Cardiac fibroblast (primary cell): ENCODE measurements at places on chromosomes 4 and X.

DNA sequence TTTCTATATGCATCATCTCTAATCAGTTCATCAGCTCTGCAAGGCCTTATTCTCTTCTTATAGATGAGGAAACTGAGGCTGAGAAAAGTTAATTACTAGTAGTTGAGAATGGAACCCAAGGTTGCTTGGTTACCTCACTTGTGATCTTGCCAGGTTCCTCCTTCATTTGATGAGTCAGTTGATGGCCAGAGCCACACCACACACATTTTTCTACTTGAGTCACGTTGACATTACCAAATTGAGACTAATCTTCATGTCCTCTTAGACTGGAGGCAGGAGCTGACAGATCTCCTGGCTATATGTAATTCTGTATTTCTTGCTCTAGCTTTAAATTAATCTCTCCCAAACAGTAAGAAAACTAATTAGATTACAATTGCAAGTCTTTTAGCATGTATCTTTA lies 428.4 kb downstream of the AFF2 start:
- DNase-seq, result peak; percentile 24

DNA sequence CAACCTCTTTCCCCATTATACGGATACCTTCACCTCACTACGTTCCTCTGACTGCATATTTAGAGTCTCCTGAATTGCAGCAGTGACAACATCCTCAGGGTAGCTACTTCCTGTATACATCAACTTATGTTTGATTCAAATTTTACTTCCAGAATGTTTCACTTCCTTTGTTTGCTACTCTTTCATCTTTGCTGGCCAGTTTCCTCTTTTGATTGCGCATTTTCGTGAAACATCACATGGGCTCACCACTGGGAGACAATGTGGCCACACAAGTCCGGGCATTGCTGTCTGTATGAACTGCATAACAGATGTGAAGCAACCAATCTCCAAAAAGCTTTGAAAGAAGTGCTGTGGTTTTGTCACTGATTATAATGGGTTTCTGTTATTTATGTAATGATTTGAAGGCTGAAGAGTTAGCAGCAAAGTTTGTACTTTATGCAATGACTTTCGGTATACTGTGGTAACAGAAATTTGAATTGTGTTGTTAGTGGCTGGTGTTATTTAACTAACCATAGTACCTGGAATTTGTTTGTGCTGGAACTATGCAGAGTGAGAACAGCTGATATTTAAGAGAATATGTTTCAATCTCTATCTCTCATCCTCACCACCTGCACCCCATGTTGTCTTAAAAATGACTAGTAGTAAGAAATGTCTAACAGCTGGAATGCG lies 7.4 kb downstream of the SNCA start:
- DNase-seq, result peak; percentile 31

GRCh38 chr4:121148000-121148399 lies 16.1 kb downstream of the TNIP3 start:
- no peak for DNase-seq

GRCh38 chr4:175450446-175450845 lies 361.6 kb downstream of the GPM6A start:
- no peak for DNase-seq

- DNase-seq, result no peak
Observed at GRCh38 chrX:47160781-47161180, 15.8 kb downstream of the RBM10 start.

DNA sequence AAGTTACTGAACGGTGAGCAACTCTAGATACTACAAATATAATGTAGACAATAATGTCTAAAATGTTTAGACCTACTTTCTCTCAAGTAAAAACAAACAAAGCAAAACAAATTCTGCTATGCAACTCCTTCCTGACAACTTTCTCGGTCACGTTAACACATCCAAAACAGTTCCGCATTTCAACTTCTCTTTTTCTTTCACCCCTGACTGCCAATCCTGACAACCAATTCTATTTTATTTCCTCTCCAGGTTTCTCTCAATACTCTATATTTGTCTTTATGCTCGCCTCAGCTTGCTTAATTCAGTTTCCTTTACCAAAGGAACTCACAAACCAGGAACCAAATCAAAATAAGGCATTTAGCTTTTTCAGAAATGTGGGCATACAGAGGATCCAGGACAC lies 513.0 kb downstream of the FSTL5 start:
- no peak for DNase-seq

GRCh38 chrX:40488296-40488695 lies 92.5 kb upstream of the ATP6AP2 start:
- no peak for DNase-seq

GRCh38 chr4:109921384-109921808 lies 8.7 kb downstream of the EGF start:
- DNase-seq, result peak; percentile 84

- DNase-seq, result peak; percentile 80
Observed at GRCh38 chr4:25915353-25915705, 1.3 kb downstream of the SMIM20 start.

DNA sequence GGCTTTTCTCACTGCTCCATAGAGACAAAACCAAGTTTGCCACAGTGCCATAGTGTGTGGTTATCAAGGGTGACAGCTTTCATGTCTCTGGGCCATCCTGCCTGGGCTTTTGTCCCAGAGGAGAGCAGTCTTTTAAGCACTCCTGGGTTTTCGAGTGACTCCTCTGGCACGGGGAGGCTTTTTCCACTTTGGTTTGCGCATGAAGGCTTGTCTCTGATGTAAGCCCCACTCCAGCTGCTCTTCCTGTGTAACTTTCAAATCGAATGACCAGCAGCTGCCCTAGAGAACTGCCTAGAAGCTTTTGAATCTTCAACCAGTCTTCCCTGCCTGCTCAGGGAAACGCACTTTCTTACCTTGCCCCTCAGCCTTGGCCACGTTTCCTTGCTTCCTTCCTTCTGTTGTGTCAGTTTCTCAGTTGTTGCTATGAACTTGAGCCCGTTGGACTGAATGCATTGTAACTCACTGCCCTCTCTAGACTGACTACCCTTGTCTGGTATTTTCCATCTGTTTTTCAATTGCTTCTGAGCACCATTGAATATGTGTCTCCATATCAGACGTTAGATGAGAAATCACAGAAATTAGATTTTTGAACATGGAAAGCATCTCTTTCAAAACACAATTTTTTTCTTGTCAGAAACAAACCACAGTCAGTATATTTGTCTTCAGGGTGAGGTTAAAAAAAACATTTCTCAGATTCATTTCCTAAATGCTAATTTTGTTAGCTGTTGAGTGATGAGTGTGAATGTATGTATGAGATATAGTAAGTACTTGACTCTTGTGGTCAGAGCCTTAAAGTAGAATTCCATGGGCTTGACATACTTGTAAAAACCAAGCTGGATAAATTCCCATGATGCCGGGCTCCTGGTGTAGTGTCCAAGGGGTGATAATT lies 45.3 kb downstream of the SLC9A6 start:
- DNase-seq, result peak; percentile 73

DNA sequence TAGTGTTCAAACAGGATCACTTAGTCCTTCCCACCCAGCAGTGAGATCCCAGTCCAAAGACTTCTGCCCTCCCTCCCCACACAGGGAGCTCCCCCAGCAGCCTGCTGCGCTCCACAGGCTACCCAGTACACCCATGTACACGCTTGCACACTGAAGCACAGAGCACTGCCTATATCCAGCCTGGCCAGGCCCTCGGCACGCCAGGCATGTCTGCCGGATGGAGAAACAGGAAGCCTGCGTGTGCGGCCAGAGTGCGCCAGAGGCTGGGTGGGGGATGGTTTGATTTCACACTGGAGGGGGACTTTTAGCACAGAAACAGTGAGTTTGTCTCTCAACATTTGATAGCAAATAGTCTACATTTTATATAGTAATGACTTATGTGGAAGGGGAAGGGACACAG lies 833.5 kb upstream of the IGFBP7 start:
- peak; percentile 71 for DNase-seq

DNA sequence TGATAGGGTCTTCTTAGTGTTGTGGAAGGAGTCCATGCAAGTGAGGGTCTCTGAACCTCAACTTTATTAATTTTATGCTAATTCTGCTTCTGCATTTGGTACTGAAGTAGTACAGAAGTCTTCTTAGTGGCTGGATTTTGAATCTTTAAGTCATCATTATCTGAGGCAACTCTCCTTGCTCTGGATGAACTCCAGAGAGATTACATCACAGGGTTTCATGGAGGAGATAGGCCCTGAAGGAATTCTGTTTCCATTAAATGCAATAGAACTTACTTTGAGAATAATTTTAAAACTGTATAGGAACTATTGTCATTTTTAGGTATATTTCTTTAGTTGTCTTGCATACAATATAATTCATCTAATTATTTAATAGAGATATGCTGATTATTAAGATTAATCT lies 451.2 kb downstream of the FAT4 start:
- DNase-seq, result peak; percentile 36

DNA sequence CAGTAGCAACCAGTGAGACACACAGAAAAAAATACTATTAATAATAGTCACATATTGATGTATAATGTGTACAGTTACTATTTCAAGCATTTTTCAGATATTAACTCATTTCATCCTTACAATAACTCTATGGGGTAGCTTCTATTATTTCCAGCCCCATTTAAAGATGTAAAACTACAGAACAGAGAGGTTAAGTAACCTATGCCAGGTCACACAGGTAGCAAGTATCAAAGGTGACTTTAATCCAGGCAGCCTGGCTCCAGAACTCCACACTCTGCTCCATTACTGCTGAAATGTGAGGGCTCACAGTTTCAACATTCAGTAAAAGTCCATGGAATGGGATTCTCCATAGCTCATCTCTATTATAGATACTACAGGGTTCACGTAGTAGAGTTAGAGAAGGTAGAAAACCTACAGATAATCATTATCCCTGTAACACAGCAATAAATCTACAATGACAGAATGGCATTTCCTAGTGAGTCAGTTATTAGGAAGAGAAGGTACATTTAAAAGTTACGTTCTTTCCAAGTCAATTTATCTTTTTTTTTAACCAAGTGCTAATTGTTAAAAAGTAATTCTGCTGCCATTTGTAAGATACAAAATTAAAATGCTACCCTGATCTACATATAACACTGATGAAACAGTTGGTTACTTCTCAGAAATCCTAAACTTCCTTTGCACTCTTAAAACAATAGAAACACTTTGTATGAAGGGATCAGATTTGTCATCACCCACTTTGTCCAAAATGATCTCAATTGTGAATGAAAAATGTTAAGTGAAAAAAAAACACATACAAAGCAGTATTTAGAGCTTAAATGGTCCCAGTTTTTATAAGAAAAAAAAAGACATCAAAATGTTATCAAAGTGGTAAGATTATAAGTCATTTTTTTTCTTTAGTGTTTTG lies 18.7 kb downstream of the RELL1 start:
- DNase-seq, result peak; percentile 47

DNA sequence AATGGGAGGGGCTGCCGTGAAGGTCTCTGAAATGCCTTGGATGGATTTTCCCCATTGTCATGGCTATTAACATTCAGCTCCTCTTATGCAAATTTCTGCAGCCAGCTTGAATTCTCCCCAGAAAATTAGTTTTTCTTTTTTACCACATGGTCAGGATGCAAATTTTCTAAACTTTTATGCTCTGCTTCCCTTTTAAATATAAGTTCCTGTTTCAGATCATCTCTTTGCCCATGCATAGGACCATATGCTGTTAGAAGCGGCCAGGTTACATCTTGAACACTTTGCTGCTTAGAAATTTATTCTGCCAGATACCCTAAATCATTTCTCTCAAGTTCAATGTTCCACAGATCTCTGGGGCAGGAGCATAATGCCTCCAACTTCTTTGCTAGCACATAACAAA lies 13.8 kb upstream of the CLDN34 start:
- no peak for DNase-seq

- DNase-seq, result no peak
Observed at GRCh38 chrX:17120816-17121215, 174.4 kb downstream of the REPS2 start.

- no peak for DNase-seq
Observed at GRCh38 chr4:101853691-101854090, 63.2 kb downstream of the BANK1 start.

GRCh38 chr4:109005523-109005922 lies 242.7 kb upstream of the ETNPPL start:
- DNase-seq, result peak; percentile 61

- DNase-seq, result peak; percentile 36
Observed at GRCh38 chrX:2694914-2695267, 3.8 kb downstream of the CD99 start.

DNA sequence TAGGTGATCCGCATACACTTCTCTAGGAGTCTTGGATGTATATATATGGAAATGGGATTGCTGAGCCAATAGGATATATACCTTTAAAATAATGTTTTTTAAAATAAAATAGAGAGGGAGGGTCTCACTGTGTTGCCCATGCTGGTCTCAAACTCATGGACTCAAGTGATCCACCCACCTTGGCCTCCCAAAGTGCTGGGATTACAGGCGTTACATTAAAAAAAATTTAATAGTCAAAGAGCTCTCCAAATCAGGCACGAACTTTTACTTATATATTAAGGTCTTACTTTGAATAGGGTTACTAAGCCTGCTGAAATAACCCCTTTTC lies 109.0 kb downstream of the GNL3L start:
- no peak for DNase-seq

GRCh38 chrX:33336783-33337182 lies 125.4 kb upstream of the DMD start:
- peak; percentile 53 for DNase-seq

- no peak for DNase-seq
Observed at GRCh38 chr4:120918788-120919187, 3.7 kb downstream of the PRDM5 start.

GRCh38 chr4:81504112-81505003 lies 32.7 kb upstream of the RASGEF1B start:
- DNase-seq, result no peak

- no peak for DNase-seq
Observed at GRCh38 chr4:116469582-116469981, 615.8 kb downstream of the TRAM1L1 start.

DNA sequence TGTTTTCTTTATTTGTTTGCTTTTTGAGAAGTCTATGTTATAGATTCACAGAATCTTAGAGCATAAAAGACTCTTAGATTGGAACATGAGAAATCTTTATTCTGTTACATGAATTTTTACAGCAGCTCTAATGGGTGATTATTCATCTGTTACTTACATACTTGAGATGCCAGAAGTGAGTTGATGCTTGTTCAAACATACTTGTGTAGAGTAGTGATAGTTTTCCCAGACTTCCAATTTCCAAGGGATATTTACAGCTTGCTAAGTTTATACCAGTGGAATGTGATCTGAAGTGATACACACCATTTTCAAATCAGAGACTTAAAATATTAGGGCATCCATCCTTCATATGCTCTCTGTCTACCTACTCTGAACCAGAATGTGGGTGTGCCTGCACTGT lies 252.9 kb upstream of the SMIM31 start:
- no peak for DNase-seq

DNA sequence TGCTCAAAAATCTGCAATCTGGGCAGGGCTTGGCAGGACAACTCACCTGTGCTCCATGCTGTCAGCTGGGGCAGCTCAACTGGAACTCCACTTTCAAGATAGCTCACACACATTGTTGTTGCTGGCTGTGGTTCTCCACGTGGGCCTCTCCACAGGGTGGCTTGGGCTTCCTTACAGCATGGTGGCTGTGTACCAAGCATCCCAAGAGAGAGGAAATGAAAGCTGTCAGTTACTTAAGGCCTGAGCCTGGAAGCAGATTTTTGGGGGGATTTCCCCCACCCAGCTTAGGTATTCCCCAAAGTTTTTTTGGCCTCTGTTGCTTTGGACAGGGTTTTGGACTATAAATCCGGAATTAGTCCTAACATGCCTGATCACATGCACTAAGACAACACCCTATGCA lies 81.0 kb downstream of the BCOR start:
- no peak for DNase-seq
